Activated B cell treated with CpG ODN at 0.5 μM for 24 hours (primary cell): ENCODE measurements at places on chromosomes 7 and 10.

- H3K4me1 ChIP-seq: peaks cover 1% of the 10 kb centered on the region
- no peak for DNase-seq
- H3K27ac ChIP-seq: no peak overlapping the region
- peaks cover 74% of the 10 kb centered on the region for H3K36me3 ChIP-seq
These were observed 26.3 kb downstream of the TMEM60 start for GRCh38 chr7:77771901-77772300.

DNA sequence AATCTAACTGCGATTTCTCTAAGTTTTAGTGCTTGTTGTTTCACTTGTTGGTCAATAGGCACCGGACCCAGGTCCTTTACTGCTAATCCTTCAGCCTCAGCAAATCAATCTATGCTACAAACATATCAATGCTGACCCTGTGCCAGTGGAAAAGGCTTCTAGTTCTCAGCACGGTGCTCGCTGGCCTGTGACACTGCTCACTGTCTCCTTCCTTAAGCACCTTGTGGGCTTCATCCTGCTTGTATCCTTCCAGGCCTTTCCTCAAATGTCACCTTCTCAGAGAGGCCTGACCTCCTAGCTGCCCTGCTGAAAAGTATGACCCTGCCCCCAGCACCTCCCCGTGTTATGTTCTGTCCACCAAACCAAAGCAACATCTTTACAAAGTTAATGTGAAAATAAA lies 201.2 kb upstream of the FRMD4A start:
- H3K27me3 ChIP-seq: no peaks in the 10 kb centered on the region
- DNase-seq: no peak
- peaks cover 89% of the 10 kb centered on the region for H3K36me3 ChIP-seq
- peak overlapping the region; percentile 21 for H3K27ac ChIP-seq
- no peak overlapping the region for H3K4me3 ChIP-seq

GRCh38 chr10:6586501-6586900 lies 6.4 kb upstream of the PRKCQ start:
- no peak for DNase-seq
- H3K36me3 ChIP-seq: no peaks in the 10 kb centered on the region

GRCh38 chr10:42981358-42982236 lies 95.3 kb upstream of the RET start:
- no peaks in the 10 kb centered on the region for H3K27me3 ChIP-seq
- H3K4me3 ChIP-seq: no peak overlapping the region
- peak; percentile 15 for DNase-seq
- no peaks in the 10 kb centered on the region for H3K4me1 ChIP-seq
- H3K36me3 ChIP-seq: no peaks in the 10 kb centered on the region

- no peaks in the 10 kb centered on the region for H3K36me3 ChIP-seq
- no peak for DNase-seq
- H3K27me3 ChIP-seq: no peaks in the 10 kb centered on the region
These were observed 1.6 kb upstream of the PILRA start for GRCh38 chr7:100371561-100372171.

GRCh38 chr10:87546210-87546609 lies 41.5 kb downstream of the MINPP1 start:
- no peak for DNase-seq

DNA sequence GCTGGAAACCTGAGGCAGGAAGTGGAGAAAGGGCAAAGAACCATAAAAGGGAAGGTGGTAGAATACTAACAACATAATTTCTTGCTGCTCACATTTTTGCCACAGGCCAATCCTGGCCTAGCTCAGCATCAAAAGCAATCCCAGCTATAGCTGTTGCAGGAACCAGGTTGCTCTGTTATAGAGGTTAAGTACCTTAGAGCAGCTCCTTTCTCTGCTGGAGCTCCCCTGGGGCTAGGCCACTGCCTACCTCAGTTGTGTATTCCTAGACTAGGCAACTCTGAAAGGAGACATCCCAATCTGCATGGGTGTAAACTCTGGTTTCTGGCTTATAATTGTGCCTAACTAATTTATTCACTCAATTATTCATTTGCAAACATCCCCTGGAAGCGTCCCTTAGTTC lies 108.4 kb downstream of the ZNF365 start:
- DNase-seq: no peak
- H3K4me1 ChIP-seq: peaks cover 11% of the 10 kb centered on the region
- H3K36me3 ChIP-seq: no peaks in the 10 kb centered on the region

DNA sequence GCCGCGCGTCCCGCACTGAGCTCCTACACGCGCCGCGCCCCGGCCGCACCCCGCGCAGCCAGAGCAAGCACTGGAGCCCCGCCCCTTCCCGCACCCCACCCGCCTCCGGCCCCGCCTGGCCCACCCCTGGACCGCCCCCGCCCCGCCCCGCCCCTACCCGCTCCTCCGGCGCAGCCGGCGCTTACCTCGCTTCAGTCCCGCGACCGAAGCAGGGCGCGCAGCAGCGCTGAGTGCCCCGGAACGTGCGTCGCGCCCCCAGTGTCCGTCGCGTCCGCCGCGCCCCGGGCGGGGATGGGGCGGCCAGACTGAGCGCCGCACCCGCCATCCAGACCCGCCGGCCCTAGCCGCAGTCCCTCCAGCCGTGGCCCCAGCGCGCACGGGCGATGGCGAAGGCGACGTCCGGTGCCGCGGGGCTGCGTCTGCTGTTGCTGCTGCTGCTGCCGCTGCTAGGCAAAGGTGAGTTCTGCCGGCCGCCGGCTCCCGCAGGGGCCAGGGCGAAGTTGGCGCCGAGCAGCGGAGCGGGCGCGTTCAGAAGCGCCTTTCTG lies at the start of gene RET:
Gene RET, plus strand, starts transcription at position 194 of the 545 bp plus-strand sequence. Its CDS starts 190 bp downstream, at position 384.
- H3K27ac ChIP-seq: no peak within 1 kb of the TSS
- peaks cover 37% of the 10 kb centered on the region for H3K27me3 ChIP-seq
- H3K36me3 ChIP-seq: no peaks in the 10 kb centered on the region
- H3K4me1 ChIP-seq: peaks cover 10% of the 10 kb centered on the region

GRCh38 chr10:6576326-6576725 lies 3.8 kb downstream of the PRKCQ start:
- peaks cover 5% of the 10 kb centered on the region for H3K4me1 ChIP-seq
- no peak overlapping the region for H3K27ac ChIP-seq
- peaks cover 36% of the 10 kb centered on the region for H3K27me3 ChIP-seq
- no peak overlapping the region for H3K4me3 ChIP-seq
- no peak for DNase-seq
- H3K36me3 ChIP-seq: no peaks in the 10 kb centered on the region

- no peak overlapping the region for H3K4me3 ChIP-seq
- no peak overlapping the region for H3K27ac ChIP-seq
- H3K4me1 ChIP-seq: no peaks in the 10 kb centered on the region
- no peak for DNase-seq
- H3K27me3 ChIP-seq: no peaks in the 10 kb centered on the region
- no peaks in the 10 kb centered on the region for H3K36me3 ChIP-seq
These were observed 112.6 kb downstream of the AUTS2 start for GRCh38 chr7:69710768-69711438.

DNA sequence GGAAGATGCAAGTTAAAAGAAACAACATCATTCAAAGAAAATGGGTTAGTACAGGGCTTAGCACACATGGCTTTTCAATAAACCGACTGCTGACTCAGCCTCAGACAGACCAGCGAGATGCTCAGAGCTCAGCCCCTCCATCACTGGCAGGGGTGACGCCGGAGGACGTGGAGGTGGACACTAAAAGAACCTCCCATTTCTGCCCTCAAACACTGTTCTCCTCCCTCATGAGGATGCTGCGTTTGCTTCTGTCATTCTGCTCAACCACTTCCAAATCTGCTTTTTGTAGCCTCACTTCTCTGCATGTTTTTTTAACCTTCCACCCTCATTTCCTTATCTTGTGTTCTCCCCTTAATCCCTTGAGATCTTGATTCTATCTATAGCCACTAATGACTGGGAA lies 15.3 kb downstream of the DENND11 start:
- H3K4me3 ChIP-seq: no peak overlapping the region
- H3K27me3 ChIP-seq: no peaks in the 10 kb centered on the region
- H3K4me1 ChIP-seq: no peaks in the 10 kb centered on the region
- H3K27ac ChIP-seq: no peak overlapping the region
- H3K36me3 ChIP-seq: peaks cover 58% of the 10 kb centered on the region

GRCh38 chr7:99719996-99720769 lies 14.8 kb downstream of the CYP3A7 start:
- DNase-seq: no peak
- H3K4me3 ChIP-seq: no peak overlapping the region
- no peaks in the 10 kb centered on the region for H3K4me1 ChIP-seq
- peaks cover 18% of the 10 kb centered on the region for H3K27me3 ChIP-seq
- no peaks in the 10 kb centered on the region for H3K36me3 ChIP-seq

- H3K27ac ChIP-seq: no peak overlapping the region
- no peak for DNase-seq
- H3K27me3 ChIP-seq: no peaks in the 10 kb centered on the region
- H3K4me1 ChIP-seq: no peaks in the 10 kb centered on the region
- no peak overlapping the region for H3K4me3 ChIP-seq
These were observed 45.1 kb downstream of the DPY19L1 start for GRCh38 chr7:34991938-34992840.

DNA sequence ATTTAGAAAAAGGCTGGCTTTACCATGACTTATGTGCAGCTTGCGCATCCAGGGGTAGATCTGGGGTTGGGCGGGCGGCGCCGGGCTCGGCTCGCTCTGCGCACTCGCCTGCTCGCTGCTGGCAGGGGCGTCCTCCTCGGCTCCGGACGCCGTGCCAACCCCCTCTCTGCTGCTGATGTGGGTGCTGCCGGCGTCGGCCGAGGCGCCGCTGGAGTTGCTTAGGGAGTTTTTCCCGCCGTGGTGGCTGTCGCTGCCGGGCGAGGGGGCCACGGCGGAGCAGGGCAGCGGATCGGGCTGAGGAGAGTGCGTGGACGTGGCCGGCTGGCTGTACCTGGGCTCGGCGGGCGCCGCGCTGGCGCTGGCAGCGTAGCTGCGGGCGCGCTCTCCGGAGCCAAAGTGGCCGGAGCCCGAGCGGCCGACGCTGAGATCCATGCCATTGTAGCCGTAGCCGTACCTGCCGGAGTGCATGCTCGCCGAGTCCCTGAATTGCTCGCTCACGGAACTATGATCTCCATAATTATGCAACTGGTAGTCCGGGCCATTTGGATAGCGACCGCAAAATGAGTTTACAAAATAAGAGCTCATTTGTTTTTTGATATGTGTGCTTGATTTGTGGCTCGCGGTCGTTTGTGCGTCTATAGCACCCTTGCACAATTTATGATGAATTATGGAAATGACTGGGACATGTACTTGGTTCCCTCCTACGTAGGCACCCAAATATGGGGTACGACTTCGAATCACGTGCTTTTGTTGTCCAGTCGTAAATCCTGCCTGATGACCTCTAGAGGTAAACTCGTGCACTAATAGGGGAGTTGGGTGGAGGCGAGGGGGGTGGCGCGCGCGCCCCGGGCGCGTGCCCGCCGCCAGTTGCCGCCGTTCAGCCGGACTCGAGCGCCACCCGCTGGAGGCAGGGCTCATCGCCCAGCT lies at the start of gene HOXA5:
Gene HOXA5, minus strand, starts transcription at position 659 of the 927 bp plus-strand sequence. Its CDS starts 74 bp downstream, at position 585.
- no peak within 1 kb of the TSS for H3K27ac ChIP-seq
- no peaks in the 10 kb centered on the region for H3K36me3 ChIP-seq
- no peak for DNase-seq
- H3K4me3 ChIP-seq: peak within 1 kb of the TSS; percentile 62

DNA sequence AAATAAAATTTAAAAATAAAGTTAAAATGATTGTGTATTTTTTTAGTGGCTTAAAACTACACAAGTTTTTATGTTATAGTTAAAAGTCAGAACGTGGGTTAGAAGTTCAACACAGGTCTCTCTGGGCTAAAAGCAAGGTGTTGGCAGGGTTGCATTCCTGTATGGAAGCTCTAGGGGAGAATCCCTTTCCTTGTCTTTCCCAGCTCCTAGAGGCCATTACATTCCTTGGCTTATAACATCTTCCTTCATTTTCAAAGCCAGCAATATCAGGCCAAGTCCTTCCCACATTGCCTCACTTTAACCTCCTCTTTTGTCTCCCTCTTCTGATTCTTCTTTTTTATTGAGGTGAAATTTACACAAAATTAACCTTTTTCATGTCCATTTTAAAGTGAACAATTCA lies 52.4 kb upstream of the EEPD1 start:
- H3K36me3 ChIP-seq: no peaks in the 10 kb centered on the region
- no peak overlapping the region for H3K4me3 ChIP-seq
- no peak for DNase-seq
- H3K4me1 ChIP-seq: no peaks in the 10 kb centered on the region
- peaks cover 6% of the 10 kb centered on the region for H3K27me3 ChIP-seq

DNA sequence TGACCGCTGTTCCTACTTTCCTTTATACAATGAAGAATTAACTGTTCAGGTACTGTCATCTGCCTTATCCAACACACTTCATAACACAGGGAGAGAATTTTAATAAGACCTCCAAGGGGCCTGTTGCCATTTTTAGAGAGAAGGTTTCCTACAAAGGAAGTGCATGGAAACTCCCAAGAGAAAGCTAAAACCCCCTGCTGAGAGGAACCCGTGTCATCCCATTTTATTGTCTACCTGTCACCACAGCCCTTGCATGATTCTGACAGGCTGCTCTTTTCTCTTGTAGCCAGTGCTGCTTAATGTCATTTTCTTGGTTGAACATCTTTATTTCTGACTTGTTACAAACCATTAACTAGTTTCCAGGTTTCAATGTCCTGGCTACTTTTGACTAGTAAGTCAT lies 98.4 kb downstream of the SNX10 start:
- no peak overlapping the region for H3K27ac ChIP-seq
- no peak overlapping the region for H3K4me3 ChIP-seq
- peaks cover 6% of the 10 kb centered on the region for H3K27me3 ChIP-seq
- H3K36me3 ChIP-seq: no peaks in the 10 kb centered on the region
- DNase-seq: no peak

DNA sequence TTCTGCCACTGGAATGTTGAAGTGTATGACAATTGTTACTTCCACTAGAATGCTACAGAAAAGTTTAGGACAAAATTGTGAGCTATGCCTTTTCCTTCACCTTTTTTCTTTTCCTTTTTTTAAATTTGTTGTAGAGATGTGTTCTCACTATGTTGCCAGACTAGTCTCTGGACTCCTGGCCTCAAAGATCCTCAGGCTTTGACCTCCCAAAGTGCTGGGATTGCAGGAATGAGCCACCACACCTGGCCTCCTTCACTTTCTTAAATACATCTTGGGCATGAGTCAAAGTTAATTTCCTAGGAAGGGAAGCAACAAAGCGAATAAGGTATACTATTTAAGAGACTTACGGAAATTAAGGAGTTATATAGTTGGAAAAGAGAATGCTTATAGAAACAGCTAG lies 2.7 kb upstream of the SNX13 start:
- H3K4me3 ChIP-seq: no peak overlapping the region
- H3K27ac ChIP-seq: peak overlapping the region; percentile 16
- peaks cover 39% of the 10 kb centered on the region for H3K4me1 ChIP-seq
- peaks cover 12% of the 10 kb centered on the region for H3K36me3 ChIP-seq
- no peak for DNase-seq

- H3K36me3 ChIP-seq: no peaks in the 10 kb centered on the region
- no peak overlapping the region for H3K27ac ChIP-seq
- no peaks in the 10 kb centered on the region for H3K27me3 ChIP-seq
These were observed 209.1 kb downstream of the PRPF18 start for GRCh38 chr10:13795653-13796555.

- H3K27me3 ChIP-seq: no peaks in the 10 kb centered on the region
- H3K4me3 ChIP-seq: no peak overlapping the region
- no peaks in the 10 kb centered on the region for H3K4me1 ChIP-seq
- no peak overlapping the region for H3K27ac ChIP-seq
- DNase-seq: no peak
- no peaks in the 10 kb centered on the region for H3K36me3 ChIP-seq
These were observed 290.9 kb upstream of the SP8 start for GRCh38 chr7:21077602-21078001.

- H3K4me1 ChIP-seq: peaks cover 8% of the 10 kb centered on the region
- no peak overlapping the region for H3K27ac ChIP-seq
- no peaks in the 10 kb centered on the region for H3K27me3 ChIP-seq
- no peak for DNase-seq
- no peak overlapping the region for H3K4me3 ChIP-seq
- peaks cover 44% of the 10 kb centered on the region for H3K36me3 ChIP-seq
These were observed 101.6 kb downstream of the CCSER2 start for GRCh38 chr10:84429926-84430520.
